Right renal cortex interstitium (tissue), 3 donors: ENCODE measurements at places on chromosomes 5 and 9. TPM values are rescaled to one million over a fixed set of nuclear protein-coding genes. Genes with fewer than 3 reads are reported as not detected.

The ENHO gene
- polyA plus RNA-seq, result 1.8 TPM

The C6 gene
- 2.9 TPM for polyA plus RNA-seq

The MELK gene
- 22.1 TPM for polyA plus RNA-seq

The LECT2 gene
- polyA plus RNA-seq, result 2.1 TPM

The NUTM2G gene
- 0.24 TPM for polyA plus RNA-seq

The KCNV2 gene
- not detected for polyA plus RNA-seq

The DOCK8 gene
- 10.8 TPM for polyA plus RNA-seq

The KCNIP1 gene
- polyA plus RNA-seq, result 13.9 TPM

The ZNF462 gene
- 25.9 TPM for polyA plus RNA-seq

The OR1J2 gene
- polyA plus RNA-seq, result not detected

The WDR38 gene
- 0.37 TPM for polyA plus RNA-seq

The C5 gene
- polyA plus RNA-seq, result 14.0 TPM

The LCNL1 gene
- 0.03 TPM for polyA plus RNA-seq

- no peak for DNase-seq
Measured at GRCh38 chr9:82320566-82320965, 332.0 kb downstream of the SPATA31D1 start.

DNA sequence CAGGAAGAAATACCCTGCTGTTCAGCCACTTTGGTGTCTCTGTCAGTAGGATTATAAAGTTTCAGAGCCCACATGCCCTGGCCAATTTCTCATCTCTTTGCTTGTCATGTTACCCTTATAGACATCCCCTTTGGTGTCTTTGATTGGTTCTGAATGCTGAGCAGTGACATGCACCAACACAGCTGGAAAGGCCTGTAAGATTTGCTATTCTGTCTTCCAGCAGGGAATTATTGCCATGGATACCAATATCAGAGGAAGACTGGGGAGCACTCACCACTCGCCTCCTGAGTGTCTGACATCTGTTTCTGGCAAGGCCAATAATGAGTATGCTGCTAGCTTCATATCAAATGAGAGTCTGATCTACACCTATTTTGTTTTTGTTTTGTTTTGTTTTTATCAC, 34.4 kb downstream of the RAB3C start:
- no peak for DNase-seq

GRCh38 chr5:73625944-73626811, at the start of gene ARHGEF28:
Gene ARHGEF28, plus strand, starts transcription at chr5:73626196. Its CDS starts 58,656 bp downstream, at chr5:73684852.
- no peak for DNase-seq

GRCh38 chr9:71662082-71662481, 106.2 kb downstream of the CEMIP2 start:
- no peak for DNase-seq

DNA sequence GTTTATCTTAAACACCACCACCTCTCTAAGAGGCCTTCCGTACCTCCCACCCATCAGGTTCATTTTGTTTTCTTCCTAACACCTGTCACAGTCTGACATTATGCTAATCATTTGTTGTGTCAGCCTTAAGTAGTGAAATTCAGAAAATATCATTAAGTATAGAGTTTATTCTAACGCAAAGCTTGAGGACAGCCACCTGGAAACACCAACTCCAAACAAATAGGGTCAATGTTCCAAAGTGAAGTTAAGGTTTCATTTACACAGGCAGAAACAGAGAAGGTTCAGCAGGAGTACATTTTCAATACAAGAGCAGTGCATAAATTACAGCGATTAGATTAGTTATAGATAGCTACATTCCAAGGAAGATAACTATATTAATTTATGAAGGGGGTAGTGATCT, 1.3 kb upstream of the SMC5 start:
- no peak for DNase-seq

- no peak for DNase-seq
Measured at GRCh38 chr5:123874600-123875201, 362.7 kb downstream of the CSNK1G3 start.

GRCh38 chr9:38027714-38028113, 41.3 kb downstream of the SHB start:
- DNase-seq, result no peak

- no peak for DNase-seq
Measured at GRCh38 chr9:90044710-90045151, 439.9 kb downstream of the GADD45G start.

- no peak for DNase-seq
Measured at GRCh38 chr5:61887271-61887670, 418.7 kb upstream of the KIF2A start.

DNA sequence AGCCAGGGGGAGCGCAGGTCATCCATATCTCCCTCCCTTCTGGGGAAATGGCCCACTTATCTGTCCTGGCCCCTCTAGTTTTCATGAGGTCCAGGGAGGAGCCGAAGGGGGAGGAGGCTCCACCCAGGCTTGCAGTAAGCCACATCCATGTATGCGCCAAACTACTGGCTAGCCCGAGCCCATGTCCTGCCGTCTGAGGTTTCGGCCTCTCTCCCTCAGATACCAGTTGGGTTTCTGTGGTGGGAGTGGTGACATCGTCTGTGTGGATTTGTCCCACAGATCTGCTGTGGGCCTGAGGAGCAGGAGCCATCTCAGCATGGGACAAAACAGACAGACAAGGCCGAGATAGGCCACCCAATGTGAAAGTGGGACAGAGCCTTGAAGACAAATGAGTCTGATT, 78.3 kb upstream of the ORM1 start:
- DNase-seq, result no peak

DNA sequence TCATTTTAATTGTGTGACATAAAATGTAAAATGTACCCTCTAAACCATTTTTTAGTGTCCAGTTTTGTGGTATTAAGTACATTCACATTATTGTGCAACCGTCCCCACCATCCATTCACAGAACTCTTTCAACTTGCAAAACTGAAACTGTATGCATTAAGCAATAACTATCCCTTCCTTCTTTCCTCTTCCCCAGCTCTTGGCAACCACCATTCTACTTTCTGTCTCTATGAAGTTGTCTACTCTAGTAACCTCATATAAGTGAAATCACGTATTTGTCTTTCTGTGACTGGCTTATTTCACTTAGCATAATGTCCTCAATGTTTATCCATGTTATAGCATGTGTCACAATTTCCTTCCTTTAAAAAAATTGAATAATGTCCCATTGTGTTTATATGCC, 142.4 kb downstream of the C9orf152 start:
- no peak for DNase-seq

DNA sequence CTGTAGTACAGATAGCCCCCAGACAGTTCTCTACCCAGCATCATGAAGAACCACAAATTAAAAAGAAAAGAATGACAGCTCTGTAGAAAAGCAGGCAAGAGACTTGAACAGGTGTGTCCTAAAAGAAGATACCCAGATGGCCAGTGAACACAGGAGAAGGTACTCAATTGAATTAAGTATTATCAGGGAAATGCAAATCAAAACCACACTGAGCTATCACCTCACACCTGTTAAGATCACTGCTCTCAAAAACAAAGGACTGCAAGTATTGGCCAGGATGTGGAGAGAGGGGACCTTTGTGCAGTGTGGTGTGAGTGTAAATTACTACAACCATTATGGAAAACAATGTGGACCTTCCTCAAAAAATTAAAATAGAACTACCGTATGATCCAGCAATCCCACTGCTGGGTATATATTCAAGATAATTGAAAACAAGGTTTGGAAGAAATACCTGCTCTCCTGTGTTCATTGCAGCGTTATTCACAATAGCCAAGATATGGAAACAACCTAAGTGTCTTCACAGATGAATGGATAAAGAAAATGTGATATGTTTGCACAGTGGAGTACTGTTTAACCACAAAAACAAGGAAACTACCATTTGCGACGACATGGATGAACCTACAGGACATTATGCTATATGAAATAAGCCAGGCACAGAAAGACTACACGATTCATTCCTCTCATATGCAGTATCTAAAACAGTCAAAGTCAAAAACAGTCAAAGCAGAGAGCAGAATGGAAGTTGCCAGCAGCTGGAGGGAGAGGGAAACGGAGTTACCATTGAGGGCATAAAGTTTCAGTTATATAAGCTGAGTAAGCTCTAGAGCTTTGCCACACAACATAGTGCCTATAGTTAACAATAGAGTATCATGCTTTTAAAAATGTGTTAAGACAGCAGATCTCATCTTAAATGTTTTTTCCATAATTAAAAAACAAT, 102.6 kb downstream of the WNK2 start:
- DNase-seq, result no peak

- no peak for DNase-seq
Measured at GRCh38 chr9:9286001-9286400, 1326.8 kb downstream of the PTPRD start.

- no peak for DNase-seq
Measured at GRCh38 chr9:24451346-24451745, 94.4 kb downstream of the IZUMO3 start.

- DNase-seq, result no peak
Measured at GRCh38 chr9:21096172-21096900, 18.6 kb upstream of the IFNB1 start.

- no peak for DNase-seq
Measured at GRCh38 chr5:74916831-74917710, 50.9 kb upstream of the FAM169A start.

GRCh38 chr9:85914108-85914507, 26.8 kb upstream of the NAA35 start:
- no peak for DNase-seq

- DNase-seq, result no peak
Measured at GRCh38 chr5:174188295-174188694, 142.8 kb downstream of the NSG2 start.

- no peak for DNase-seq
Measured at GRCh38 chr9:129629251-129629820, 3.4 kb downstream of the NTMT1 start.

GRCh38 chr5:177233802-177234201, 69.7 kb downstream of the RAB24 start:
- no peak for DNase-seq

- DNase-seq, result no peak
Measured at GRCh38 chr5:137856201-137856600, 11.5 kb upstream of the MYOT start.

- no peak for DNase-seq
Measured at GRCh38 chr9:27688954-27689353, 115.7 kb upstream of the C9orf72 start.
